GM13976 (cell line): ENCODE measurements at places on chromosomes 3 and 15.

DNA sequence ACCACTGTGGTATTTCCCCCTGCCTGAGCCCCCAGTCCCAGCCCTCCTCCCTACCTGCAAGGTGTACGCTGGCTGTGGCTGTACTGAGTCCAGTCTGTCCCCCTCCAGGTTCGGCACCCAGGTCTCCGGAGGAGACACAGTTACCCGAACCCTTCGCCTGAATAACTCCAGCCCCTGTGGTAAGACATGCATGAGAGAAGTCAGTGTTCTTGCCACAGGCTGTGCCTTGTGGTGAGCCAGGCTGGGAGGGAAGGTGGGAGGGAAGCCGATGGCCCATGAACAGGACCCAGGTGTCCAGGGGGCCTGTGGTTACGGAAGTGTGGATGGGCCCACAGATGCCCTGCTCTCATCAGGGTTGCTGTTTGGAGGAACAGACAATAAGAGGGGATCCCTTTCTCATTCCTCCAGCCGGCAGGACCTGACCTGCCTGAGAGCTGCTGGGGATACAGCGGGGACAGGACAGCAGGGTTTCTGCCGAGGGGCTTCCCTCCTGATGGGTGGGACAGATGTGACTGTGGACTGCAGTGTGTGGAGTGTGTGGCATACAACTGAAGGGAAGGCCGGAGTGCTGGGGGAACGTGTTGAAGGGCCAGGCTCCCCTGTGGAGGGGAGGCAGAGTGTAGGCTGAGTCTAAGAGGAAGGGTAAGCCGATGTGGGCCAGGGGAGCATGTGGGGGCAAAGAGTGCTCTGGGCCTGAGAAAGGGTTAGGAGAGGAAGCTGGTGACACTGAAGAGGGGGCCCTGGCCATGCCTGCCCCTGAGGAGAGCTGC is 21.9 kb downstream of the ACAA1 start:
- no peak for DNase-seq

DNA sequence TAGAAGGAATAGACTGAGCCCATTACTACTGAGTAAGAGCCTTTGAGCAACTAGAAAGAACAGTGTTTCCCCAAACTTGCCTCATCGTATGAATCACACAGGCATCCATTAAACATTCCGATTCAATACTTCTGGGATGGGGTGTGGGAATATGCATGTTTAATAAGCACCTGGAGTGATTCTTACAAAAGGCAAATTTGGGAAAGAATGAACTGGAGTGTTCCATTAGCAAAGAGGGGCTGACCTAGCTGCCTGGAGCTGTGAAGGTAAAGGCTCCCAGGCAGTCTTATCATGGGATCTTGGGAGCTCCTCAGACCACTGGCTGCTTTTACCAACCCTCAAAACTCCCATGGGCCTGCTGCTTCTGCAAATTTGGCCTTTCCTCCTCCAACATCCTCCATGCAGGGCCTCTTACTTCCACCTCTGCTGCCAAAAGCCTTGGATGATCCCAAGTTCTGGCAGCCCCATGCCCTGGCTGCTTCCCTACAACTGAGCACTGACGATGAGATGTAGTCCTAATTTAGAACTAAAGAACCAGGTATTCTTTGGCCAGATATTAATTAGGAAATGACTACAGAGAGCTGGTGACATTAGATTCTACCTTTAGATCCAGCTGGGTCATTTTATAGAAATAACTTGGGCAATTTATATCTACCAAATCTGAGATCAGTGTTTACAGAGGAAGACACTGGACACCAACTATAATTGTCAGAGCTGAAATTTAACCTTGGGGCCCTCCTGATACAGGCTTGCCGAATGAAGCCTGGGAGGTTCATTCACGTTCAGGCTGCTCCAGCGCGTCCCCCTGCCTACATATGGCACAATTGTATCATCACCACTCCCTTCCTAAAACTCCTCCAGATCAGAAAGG is 11.2 kb upstream of the HOMER2 start:
- DNase-seq = no peak

- no peak for DNase-seq
These were observed 93.8 kb downstream of the DNAJB8 start for GRCh38 chr3:128372707-128373533.

- DNase-seq = no peak
These were observed 8.0 kb upstream of the KNG1 start for GRCh38 chr3:186708983-186709679.

DNA sequence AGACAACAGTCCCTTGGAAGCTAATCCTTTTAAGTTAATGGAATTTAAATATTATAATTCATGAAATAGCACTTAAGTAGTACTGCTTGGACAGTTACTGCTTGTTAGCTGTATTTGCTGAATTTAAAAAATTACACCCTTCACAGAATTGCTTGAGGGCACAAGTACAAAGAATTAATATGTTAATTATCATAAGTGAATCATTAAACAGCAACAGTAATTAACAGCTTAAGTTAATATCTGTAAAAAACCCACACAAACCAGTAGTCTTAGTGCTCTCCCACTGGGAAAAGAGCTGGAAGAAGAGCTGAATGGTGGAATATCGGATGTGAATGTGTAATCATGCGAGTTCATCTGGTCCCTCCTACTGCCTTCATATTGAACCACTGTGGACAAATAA is 232.0 kb downstream of the CD47 start:
- DNase-seq = no peak

- DNase-seq = no peak
These were observed 921 bp downstream of the LMLN start for GRCh38 chr3:197960694-197961581.

DNA sequence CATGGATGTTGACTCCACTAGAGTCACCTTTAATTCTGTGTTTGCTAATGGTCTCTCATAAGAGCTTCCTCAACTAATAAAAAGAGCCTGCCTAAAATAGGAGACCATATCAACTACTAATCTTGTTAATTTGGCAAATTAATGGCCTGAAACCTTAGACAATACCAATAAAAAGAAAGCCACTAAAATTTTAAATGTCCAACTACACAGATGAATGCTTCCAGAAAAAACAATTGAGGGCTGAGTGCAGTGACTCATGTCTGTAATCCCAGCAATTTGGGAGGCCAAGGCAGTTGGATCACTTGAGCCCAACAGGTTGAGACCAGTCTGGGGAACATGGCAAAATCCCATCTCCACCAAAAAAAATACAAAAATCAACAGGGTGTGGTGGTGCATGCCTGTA is 230.9 kb downstream of the NSUN3 start:
- no peak for DNase-seq

DNA sequence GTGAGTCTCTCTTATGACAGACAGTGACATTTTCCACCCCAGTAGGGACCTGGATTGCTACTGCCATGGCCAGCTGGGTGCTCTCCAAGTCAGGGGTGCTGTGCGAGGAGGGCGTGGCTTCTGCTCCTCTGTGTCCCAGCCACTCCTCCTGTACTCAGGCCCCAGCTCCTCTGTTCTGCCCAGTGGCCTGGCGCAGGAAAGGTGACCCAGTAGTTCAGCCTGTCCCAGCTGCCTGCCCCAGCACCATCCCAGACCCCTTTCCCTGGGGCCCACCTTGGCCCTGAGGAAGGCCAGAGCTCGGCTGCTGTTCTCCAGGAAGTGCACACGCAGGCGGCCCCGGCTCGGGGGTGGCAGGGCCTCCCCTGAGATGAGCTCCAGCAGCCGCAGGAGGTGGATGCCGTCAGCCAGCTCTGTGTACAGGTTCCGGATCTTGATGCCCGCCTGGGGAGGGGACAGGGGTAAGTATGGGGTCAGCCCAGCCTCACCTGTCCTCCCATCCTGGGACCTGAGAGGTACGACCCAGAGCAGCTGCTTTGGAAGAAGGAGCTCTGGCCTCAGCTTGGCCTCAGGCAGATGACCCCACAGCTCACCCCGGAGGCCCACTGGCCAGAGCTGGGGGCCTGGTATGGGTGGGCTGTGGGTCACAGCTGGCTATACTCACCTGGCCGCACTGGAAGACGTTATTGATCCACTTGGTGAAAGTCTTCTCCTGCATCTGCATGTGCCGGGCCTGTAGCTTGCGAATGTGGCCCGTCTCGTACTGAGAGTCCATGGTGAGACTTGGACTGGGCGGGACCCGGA is 1.0 kb downstream of the SPTBN5 start:
- no peak for DNase-seq

DNA sequence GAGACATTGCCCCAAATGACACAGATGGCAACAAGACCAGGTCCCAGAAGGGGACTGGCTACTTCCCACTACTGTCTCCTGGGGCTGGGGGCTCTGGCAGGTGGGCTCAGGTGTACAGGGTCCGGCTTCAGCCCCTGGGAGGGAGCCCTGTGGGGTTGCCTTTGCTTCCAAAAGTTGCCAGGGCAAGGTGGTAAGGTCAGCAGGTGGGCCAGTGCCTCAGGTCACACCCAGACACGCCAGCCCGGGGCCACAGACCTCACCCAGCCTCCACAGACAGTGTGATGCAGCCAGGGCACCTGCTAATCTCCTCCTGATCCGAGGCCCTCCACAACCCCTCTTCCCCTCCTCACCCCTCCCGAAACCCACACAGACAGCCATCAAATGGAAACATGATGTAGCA is 7.5 kb downstream of the OXTR start:
- DNase-seq = no peak

GRCh38 chr15:58434334-58434875 is 2.6 kb downstream of the LIPC start:
- DNase-seq = no peak

DNA sequence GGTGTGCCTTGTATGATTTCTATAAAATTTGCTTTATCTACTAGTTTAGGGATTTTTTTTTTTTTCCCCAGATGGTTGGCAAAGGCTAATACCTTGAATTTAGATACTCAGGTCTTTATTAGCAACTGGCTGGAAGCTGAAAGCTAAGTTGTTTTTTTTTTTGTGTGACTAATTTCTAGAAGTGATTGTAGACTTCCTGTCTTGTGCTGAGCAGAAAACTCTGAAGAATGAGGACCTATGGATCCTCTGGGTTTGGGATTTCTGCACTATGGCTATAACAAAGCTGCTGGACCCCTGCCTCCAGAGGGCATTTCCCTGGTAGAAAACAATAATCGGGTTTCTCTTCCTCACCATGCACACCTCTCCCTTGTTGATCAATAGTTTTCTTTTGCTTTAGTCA is 10.0 kb downstream of the ARIH2 start:
- DNase-seq = no peak
